Hematopoietic multipotent progenitor cell treated with erythropoietin and hydrocortisone succinate and interleukin-3 and kit ligand, for 8 days (in vitro differentiated cells): ENCODE measurements at places on chromosomes 13 and 19.

DNA sequence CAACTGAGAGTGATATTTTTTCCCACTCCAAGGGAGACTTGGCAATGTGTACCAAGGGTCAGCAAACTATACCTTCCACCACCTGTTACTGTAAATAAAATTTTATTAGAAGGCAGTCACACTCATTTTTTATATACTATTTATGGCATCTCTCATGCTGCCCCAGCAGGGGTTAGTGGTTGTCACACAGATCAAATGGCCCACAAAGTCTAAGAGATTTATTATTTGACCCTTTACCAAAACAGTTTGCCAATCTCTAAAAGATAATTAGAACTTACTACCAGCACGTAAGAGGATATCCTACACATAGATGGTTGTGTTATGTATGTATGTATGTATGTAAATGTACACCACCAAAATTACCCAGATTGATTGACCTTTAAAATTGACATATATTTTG is 185.1 kb downstream of the PRR20E start:
- DNase-seq: no peak

DNA sequence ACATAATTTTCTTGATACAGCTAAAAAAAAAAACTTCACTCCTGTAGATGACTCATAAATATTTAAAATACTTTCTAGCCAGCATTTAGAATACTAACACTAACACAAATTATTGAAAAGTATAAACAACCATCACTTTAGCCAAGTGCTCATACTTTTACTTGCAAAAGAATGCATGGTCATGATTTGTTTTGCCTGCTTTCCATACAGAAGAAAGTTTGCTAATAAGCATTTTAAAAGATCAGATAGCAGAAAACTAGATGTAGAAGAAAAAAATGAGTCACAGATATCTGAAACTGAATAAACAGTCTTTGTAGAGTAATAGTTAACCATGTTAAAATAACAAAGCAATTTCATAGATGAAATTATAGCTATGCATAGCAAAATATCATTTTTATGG is 2280.4 kb upstream of the PCDH20 start:
- DNase-seq: no peak

GRCh38 chr13:91058066-91058465 is 289.4 kb upstream of the MIR17HG start:
- peak; percentile 24 for DNase-seq

GRCh38 chr13:105971312-105971711 is 564.1 kb downstream of the EFNB2 start:
- no peak for DNase-seq

DNA sequence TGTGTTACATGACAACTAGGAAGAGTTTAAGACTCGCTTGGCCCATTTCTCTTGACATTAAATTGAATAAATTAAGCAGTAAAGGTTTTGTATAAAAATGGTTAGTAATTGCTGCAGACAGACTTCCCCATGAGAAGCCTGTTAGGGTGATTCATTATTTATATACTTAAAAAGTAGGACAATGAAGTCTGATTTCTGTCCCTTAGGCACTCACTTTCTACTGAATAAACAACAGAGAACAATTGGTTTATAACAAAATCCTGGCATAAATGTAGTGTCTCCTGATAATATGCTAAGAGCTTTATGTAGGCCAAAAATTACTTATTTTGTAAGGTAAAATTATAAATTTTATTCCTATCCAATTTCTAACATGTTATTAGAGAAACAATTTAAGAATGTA is 2138.5 kb upstream of the PCDH20 start:
- DNase-seq: no peak

DNA sequence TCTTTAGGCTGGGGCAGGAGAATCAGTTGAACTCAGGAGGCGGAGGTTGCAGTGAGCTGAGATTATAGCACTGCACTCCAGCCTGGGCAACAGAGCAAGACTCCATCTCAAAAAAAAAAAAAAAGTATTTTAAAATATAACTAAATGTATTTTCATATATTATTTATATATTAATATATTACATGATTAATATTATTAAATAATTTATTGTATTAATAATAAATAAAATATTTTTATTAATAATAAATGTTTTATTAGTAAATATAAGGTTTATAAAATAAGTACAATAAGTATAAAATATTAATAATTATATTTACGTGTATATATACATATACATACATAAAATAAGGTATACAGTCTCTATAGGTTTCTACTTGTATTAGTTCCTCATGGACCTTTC is 56.8 kb downstream of the SKA3 start:
- no peak for DNase-seq

DNA sequence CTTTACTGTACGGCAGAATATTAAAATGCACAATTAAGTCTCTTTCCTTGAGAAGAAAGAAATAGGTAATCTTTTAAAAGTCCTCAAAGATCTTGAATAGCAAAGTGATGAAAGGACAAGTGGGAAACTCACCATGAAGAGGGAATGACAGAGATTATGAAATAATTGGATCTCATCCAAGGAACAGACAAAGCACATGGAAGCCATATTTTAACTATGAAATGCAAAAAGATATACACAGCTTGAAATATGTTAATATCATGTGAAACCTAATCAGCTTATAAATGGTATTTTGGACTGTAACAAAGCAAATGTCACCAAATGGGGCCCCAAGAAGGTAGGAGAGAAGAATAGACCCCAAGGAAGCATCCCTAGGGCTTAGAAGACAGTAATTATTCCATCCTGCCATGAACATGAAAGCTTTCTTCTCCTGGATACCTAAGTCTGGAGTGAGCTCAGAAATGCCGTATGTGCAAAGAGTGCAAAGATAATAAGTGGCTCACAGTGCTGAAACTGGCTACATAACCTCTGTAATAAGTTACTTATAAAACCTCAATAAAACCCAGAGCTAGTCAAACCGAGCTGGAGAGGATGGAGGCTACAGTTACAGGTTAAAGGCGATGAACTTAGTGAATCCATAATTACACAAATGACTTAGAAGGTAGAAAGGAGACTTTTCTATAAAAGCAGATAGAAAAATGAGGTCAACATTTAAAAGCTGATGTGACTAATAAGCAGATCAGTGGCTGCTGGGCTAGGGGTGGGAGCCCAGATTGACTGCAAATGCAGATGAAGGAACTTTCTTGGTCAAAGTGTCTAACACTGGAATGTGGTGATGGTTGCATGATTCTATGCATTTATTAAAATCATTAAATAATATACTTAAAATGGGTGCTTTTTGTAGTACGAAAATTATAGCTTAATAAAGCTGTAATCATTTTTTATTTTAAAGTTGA is 34.4 kb downstream of the DCLK1 start:
- DNase-seq: no peak

- no peak for DNase-seq
Observed at GRCh38 chr13:97125810-97126738, 96.1 kb upstream of the MBNL2 start.

DNA sequence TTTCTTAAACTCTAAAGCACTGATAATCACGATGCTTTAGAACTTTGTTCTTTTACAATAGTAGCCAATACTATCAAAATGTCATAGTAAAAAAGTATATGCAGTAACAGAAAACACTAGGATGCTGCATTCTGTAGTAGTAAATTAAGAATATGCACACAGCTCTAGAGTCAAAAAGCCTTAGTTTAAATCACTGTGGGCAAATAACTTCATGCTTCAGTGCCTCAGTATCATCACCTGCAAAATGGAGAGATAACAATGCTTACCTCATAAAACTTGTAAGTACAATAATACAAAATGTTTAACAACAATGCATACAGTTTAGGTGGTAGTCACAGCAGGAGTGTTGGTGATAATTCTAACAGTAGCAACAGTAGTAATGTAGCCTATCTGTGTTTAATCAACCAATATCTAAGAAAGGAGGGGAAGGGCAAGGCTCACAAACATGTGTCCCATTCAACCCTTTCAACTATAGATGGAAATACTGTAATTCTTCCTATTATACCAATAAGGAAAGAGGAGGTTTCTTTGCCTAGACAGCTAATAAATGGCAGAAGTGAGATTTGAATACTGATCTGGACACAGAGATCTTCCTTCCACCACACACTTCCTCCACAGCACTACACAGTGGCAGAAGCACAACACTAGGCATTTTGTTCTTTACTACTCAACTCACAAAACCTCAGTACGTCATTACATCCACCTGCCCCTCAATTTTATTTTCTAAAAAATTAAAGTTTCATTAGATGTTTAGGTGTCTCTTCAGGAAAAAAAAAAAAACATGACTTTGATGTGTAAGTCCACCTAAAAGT is 4.6 kb downstream of the RBM26 start:
- no peak for DNase-seq

GRCh38 chr13:46071590-46072249 is 19.2 kb upstream of the ZC3H13 start:
- DNase-seq: peak; percentile 62

- DNase-seq: no peak
Observed at GRCh38 chr19:32624410-32624809, 43.4 kb downstream of the PDCD5 start.

- DNase-seq: no peak
Observed at GRCh38 chr13:107516517-107516916, 698.8 kb downstream of the LIG4 start.

GRCh38 chr19:47243364-47243775 is 12.4 kb upstream of the BBC3 start:
- no peak for DNase-seq

- DNase-seq: peak; percentile 72
Observed at GRCh38 chr13:27641711-27642502, 20.2 kb downstream of the POLR1D start.

- no peak for DNase-seq
Observed at GRCh38 chr13:20637811-20638210, 65.7 kb upstream of the IL17D start.

GRCh38 chr13:49499889-49500660 is 4.3 kb downstream of the PHF11 start:
- no peak for DNase-seq

- no peak for DNase-seq
Observed at GRCh38 chr13:59061621-59062020, 1102.1 kb downstream of the DIAPH3 start.

- DNase-seq: no peak
Observed at GRCh38 chr19:45223879-45224278, 21.3 kb downstream of the EXOC3L2 start.

DNA sequence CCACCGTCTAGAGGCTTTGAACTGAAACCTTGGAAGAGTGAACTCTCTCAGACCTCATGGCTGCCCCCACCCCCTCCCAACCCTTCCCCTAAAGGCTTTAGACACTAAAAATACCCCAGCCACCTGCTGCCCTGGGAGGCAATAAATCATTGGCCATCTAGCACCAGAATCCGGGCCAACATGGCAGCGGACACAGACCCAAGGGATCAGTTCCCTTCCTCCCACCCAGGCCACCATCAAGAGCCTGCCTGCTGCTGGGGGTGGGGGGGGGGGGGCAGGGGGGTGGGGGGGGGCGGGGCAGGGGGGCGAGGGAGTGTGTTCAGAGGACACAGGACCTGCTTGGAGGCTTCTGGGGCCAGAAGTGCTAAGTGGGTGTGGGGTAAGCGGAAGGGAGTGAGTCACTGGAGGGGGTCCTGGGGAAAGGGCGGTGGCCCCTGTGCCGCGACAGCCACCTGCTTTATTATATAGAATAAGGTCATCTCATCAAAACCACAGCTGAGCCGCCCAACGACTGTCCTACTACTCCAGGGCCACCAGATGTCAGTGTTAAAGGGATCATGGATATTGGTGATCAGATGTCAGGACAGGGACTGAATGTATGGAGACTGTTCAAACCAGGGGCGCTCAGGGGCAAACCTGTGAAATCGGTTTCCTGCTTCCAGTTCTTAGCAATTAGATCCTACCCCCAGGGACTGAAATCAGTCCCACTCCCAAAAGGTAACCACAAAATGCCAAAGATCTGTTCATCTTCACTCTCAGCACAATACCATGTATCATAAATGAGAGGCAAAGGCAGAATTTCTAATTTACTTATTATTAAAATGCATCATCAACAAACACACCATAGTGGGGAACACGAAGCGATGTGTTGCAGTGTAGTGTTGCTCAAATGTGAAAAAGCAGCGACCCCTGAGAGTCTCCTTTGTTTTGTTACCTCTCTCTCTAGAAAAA is 24.3 kb downstream of the ARL11 start:
- peak; percentile 76 for DNase-seq

DNA sequence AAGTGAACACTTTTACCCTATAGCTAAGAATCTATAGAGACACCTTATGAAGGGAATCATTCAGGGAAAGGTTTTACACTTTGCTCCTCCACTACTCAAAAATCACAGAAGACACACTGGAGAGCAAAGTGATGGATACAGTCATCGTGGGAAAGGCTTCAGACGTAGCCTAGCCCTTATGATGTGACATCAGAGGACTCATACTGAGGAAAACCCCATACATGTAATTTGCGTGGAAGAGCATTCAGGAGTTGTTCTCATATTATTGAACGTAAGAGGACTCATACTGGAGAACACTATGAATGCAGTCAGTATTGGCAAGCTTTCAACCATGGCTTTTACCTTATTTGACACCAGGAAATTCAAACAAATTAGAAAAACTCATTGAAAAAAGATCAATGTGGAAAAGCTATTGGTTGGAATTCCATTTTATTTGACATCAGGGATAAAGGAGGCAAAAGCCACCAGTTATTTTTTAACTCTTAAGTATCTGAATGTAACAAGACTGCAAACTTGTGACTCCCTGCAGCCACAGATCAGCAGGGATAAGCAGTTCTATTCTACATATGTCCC is 16.1 kb upstream of the ZNF274 start:
- no peak for DNase-seq

DNA sequence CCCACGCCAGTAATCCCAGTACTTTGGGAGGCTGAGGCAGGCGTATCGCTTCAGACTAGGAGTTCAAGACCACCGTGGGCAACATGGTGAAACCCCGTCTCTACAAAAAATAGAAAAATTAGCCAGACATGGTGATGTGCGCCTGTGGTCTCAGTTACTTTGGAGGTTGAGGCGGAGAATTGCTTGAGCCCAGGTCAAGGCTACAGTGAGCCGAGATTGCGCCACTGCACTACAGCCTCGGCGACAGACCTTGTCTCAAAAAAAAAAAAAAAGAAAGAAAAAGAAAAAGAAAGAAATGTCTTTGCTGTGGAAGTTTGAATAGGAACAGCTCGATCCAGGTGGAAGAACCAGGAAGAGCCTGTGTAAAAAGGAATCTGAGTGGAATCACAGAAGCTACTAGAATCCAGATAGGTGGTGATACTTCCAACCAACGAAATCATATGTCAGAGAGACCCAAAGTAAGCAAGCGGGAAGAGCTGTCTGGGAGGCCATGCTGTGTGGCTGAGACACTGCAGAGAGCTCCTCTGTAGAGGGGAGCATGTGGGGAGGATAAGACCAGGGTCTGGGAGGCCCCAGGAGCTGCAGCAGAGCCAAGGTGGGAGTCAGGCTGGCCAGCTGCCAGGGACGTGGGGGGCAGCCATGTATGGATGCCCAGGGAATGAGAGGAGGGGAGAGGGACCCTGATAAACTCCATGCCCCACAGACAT is 21.1 kb downstream of the LATS2 start:
- DNase-seq: no peak

DNA sequence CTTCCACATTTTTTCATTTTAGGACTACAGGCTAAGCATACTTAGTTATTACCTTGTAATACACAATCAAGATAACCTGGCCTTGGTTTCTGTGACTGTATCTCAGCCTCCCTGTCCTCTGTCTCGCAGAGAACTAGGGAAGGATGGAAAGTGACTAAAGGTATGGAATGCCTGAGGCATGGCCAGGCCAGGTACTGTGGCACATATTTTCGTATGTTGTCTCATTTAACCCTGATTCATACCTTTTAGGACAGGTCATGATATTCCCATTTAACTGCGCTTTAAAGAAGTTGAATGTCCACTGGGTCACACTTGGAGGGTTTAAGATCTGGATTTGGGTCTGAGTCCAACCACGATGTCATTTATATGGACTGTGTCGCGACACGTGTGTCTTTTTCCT is 322.6 kb downstream of the SHISA2 start:
- no peak for DNase-seq
